ENCODE measurements at places on chromosomes 16 and 17.

DNA sequence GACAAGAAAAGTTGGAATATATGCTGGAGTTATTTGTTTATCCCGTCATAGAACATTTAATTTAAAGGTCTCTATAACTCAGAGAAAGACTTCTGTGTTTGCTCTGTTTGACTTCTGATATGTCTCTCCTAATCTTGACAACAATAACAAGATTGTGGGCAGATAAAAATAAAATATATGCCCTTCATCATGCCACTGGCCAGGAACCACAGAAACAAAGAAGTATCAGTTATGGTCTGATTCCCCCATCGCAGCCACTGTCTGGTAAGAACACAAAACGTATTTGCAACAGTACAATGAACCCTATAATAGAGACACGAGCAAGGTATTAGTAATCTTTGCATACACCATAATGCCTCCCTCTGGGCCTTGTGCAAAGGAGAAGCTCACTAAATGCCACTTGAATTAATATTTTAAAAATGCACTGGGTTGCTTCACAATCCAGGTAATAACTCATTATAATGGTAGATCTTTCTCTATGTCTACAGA is 1498.3 kb downstream of the CDH11 start:
- no peak for DNase-seq

- peak; percentile 68 for DNase-seq
These were observed 527 bp downstream of the EIF5A start for GRCh38 chr17:7307686-7308624.

DNA sequence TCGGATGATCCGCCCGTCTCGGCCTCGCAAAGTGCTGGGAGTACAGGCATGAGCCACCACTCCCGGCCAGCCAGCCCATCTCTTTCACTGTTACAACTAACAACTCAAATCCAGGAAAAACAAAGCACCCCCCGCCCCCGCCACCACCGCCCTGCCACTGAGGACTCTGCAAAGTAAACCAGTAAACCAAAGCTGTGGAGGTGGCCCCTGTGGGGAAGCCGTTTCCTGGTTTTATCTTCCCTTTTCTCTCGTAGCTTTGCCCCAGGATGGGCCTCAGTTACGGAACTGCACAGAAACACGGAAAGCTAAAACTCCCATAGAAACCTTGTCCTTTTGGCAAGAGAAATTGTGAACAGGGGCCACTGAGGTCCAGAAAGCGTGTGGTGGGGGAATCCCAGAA is 17.5 kb downstream of the CHMP6 start:
- DNase-seq, result no peak

DNA sequence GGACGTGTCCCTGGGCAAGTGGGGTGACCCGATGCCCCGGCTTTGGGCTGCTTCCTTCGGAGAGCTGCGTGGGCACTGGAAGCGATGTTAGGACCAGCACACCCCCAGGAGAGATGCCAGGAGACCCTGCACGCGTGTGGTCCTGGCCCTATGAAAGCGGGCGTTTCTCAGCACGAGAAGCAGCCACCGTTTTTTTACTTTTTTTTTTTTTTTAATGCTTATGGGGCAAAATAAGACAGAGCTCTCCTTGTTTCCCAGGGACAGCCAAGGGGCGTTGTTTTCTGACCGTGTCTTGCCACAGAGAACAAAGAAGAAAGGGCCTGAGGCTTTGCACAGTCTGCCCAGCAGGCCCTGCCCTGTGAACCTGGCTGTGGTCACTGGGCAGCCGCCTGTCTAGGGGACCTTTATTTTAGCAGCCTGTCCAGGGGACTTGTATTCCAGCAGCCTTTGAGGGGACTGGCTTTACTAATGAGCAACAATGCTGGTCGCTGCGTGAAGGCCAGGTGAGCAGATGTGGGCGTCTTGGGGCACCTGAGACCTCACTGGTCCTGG is 996 bp downstream of the SLC25A10 start:
- DNase-seq, result no peak

- DNase-seq, result no peak
These were observed 7.3 kb downstream of the EMC6 start for GRCh38 chr17:3675886-3676285.

DNA sequence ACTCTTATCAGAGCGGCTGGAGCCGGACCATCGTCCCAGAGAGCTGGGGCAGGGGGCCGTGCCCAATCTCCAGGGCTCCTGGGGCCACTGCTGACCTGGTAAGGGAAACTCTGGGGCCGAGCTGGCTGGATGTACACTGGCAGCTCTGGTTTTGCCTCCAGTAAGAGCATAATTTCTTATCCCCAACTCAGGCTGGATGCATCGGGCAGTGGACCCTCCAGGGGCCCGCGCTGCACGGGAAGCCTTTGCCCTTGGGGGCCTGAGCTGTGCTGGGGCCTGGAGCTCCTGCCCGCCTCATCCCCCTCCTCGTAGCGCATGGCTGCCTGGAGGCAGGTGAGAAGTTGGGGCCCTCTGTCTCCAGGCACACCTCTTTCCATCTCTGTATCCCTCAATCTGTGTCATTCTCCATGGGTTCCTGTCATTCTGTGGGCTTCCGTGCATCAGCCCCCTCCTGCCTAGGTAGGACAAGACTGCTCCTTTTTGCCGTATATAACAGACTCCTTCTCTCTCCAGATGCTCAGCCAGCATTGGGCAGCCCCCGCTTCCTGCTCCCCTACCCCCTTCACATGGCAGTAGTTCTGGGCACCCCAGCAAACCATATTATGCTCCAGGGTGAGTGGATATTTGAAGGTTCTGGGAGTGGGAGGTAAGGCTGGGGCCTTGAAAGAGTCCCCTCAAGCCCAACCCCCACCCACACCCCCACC is 9.4 kb upstream of the TMEM88 start:
- no peak for DNase-seq

DNA sequence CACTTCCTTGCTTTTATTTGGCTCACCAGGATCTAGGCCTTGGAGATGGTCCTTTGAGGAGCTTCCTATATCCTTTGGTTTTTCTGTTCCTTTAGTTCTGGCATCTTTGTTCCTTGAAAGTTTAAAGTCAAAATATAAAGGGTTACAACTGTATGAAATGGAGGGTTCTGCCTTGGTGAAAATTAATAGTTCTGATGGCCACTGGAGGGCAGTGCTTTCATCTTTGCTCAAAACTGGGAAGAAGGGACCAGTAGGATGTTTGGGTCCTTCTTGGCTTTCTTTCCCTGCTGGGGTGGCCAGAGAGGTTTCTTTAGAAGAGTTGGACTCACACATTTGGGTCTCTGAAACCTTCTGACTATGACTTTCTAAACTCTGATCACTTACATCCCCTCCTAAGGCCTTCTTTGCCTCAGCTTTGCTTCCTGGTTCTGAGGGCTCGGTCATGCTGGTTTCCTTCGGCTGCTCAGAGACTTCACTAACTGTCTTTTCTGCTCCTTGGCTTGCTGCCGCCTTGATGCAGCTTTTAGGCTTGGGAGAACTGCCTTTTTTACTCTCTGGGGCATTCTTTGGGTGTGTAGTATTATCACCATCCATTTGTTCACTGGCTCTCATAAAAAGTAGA is 10.9 kb upstream of the ITGA2B start:
- no peak for DNase-seq

DNA sequence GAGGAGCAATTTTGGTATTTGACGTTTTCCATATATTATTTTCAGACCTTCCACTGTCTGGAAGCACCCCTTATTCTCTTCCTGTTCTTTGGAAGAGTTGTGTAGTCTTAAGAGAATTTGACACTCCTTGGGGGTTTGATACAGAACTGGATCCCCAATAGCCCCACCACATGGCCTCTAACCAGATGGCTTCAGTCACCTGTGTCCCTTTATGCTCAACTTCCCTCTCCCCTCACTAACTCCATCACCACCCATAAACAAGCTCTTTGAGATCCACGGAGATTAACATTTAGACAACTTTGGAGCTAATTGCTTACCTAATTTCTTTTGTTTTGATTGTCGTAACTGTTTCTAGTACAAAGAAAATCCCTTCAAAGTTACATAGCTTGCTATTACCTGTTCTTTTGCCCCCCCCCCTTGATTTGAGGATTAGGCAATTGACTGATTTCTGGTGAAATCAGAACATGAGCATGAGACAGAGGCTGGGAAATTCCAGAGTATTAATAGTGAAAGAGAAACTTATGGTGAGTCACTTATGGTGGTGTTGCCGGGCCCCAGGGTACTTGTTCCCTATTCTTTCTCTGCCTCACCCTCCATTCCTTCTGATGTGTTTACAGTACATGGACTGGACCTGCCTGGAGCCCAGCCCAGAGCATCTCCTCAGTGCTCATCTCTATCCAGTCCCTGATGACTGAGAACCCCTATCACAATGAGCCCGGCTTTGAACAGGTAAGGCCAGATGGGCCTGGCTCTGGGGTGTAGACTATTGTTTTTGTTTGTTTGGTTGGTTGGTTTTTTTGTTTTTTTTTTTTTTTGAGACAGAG is 7.5 kb downstream of the UBE2Z start:
- peak; percentile 79 for DNase-seq

- no peak for DNase-seq
These were observed 36.2 kb upstream of the CRHR1 start for GRCh38 chr17:45747911-45748310.

DNA sequence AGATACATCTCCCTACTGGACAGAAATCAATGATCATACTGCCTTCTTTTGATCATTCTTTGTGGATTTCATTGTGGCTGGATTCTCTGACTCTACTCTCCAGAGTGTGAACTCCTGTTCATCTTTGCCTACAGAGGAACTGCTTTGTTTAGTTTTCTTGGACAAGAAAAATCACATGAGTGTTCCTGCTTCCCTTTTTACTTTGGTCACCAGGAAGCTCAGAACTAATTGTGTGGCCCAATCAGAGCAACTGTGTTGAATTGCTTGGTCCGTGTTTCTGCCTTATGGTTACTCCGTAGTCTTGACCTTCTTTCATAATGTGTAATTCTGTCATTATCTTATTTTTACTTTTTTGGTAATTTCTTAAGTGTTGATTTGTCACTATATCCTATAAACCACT is 97.0 kb downstream of the MAF start:
- no peak for DNase-seq

- no peak for DNase-seq
These were observed 250.8 kb upstream of the RPL38 start for GRCh38 chr17:73952480-73953205.

GRCh38 chr17:6140728-6141330 is 70.7 kb downstream of the WSCD1 start:
- DNase-seq, result no peak

DNA sequence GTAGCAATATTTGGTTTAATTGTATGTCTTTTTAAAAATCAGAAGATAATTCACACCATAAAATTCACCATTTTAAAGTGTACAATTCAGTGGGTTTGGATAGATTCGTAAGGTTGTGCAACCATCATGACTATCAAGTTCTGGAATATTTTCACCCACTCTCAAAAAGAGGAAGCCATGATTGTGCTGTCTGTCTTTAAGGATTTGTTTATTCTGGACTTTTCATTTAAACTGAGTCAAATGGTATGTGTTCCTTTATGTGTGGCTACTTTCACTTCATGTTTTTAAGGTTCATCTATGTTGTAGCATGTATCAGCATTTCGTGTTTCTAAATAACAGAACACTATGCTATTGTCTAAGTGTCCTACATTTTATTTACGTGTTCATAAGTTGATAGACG is 68.1 kb upstream of the CPHXL start:
- no peak for DNase-seq

DNA sequence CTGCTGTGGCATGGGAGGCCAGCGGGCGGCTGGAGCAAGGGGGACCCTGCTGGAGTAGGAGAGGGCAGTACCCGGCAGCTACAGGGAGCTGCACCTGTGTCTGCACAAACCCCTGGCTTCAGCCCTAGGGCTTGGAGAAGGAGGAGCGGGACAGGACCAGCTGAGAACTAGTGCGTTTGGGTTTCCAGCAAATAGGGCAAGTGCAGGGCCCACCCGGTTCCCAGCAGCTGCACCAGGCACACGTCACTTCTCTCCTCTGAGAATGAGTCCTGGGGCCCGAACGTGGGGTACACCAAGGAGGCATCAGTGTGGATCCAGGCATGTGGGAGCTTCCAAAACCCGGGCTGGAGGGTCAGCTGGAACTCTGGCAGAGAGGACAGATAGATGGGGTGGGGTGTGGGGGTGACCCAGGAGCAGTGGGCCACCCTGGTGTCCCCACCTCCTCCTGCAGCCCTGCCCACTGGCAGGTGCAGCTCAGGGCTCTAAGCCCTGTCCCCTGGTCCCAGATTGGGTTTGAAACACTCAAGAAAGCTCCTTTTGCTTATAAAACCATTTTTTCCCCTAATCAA is 5.6 kb downstream of the C16orf89 start:
- DNase-seq, result peak; percentile 1
